ENCODE measurements at places on chromosomes 7 and 10.
A peak's percentile ranks its signal among the peaks of the same experiment; 100 is the strongest.

DNA sequence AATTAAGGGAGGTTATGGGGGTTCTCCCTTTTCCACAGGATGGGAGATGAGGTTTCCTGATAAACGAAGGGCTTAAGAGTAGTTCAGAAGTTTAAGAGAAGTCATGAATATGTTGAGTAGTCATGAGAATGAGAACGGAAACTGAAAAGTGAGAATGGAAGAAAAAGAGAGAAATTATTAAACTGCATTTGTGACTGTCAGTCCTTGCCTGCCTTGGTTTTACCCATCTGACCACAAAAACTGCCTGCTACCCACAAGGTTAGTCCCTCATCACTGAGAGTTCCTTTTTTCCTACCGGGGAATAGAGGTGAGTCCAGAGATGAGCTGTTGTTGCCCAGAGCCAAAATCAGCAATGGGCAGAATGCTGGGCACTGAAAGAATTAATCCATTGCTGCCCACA, 174.1 kb upstream of the BET1 start:
- DNase-seq = no peak

GRCh38 chr7:95772298-95772770, at the start of gene DYNC1I1:
Gene DYNC1I1, plus strand, starts transcription at chr7:95772554. Its CDS starts 32,176 bp downstream, at chr7:95804730.
- DNase-seq = peak; percentile 82

DNA sequence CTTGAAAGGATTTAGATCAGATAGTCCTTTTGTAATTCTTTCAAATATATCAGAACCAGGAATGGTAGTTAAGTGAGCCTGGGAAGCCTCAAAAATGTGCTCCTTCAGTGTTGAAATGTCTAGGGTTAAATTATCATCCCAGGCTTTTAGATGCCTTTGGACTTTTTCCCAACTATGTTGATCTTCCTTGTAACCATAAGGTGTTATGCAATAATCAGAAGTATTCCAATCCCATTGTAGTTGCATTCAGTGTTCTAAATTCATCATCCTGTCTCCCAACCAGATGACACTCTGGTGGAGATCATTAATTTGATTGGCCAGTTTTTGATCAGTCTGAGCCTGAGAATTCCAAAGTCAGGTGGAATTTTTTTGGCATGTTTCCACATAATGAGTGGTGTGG, 35.1 kb upstream of the AKR1C2 start:
- no peak for DNase-seq

DNA sequence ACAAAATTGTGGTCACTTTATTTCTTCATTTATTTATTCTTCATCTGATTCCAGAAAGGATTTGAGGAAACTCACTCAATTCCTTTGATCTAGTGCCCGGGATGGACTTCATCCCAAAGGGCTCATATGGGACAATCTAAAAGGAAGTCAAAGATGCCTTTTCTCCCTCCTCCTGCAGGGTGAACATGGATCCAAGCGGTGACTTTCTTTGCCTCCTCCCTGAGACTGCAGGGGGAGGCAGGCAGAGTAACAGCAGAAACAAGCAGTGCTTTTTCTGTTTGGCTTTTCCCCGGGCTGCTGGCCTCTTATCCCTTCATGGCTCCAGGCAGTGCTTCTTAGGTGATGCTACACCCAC, 10.0 kb upstream of the DNMBP start:
- peak; percentile 12 for DNase-seq

- DNase-seq = no peak
These were observed 14.9 kb upstream of the SRGN start for GRCh38 chr10:69073026-69073425.

GRCh38 chr10:22697101-22697500, 17.3 kb downstream of the PIP4K2A start:
- DNase-seq = no peak

DNA sequence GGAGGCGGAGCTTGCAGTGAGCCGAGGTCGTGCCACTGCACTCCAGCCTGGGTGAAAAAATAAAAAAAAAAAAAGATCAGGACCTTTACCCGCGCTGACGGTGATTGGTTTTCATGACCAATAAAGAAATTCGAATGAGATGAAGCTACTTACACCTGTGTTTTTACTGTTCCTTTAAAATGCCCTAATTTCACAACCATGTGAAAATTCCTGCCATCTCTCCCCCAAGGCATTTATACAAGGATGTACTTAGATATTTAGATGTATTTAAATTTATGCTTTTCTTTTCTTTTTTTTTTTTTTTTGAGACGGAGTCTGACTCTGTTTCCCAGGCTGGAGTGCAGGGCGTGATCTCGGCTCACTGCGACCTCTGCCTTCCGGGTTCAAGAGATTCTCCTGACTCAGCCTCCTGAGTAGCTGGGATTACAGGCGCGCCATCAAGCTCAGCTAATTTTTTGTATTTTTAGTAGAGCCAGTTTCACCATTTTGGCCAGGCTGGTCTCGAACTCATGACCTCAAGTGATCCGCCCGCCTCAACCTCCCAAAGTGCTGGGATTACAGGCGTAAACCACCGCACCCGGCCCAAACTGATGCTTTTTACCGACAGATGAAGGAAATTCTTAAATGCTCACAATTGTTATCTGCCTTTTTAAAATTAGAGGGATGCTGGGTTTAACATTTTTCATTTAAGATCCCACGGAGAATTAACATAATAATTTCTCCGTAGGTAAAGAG, 3.1 kb upstream of the PHYH start:
- DNase-seq = no peak

DNA sequence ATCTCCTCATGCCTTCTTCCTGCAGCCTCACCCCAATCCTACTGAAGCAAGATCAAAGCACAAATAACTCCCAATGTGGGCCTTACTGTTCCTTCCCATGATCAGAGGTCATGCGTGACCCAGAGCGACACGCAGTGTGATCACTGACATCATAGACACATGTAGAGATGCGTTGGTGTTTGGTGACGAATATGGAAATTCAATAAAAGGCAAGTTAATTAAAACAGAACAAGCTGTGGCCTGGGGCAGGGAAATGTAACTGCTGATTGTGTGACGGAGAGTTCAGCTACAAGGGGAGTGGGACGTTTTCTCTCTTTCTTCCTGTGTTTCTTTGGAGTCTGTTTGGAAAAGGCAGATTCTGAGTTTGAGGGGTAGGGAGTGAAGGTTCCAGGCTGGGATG, 34.8 kb upstream of the CARD11 start:
- DNase-seq = no peak

DNA sequence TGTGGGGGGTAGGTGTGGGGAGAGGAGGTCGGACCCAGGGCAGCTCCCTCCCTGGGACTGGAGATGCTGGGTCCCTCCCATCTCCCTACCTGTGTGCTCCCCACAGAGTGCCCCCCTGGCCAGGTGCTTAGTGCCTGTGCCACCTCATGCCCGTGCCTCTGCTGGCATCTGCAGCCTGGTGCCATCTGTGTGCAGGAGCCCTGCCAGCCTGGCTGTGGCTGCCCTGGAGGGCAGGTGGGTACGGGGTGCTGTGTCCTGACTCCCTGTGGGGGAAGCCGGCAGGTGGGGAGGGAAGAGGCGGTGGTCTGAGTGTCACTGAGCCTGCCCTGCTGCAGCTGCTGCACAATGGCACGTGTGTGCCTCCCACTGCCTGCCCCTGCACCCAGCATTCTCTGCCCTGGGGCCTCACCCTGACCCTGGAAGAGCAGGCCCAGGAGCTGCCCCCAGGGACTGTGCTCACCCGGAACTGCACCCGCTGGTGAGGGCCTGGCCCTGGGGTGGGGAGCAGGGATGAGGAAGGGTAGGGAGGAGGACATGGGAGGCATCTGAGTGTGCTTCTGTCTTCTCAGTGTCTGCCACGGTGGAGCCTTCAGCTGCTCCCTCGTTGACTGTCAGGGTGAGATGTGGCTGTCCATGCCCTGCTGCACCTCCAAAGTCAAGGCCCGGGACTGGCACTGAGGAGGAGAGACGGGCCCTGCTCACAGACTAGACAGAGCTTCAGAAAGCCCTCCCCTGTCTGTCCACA, 11.7 kb upstream of the ZNF862 start:
- no peak for DNase-seq

DNA sequence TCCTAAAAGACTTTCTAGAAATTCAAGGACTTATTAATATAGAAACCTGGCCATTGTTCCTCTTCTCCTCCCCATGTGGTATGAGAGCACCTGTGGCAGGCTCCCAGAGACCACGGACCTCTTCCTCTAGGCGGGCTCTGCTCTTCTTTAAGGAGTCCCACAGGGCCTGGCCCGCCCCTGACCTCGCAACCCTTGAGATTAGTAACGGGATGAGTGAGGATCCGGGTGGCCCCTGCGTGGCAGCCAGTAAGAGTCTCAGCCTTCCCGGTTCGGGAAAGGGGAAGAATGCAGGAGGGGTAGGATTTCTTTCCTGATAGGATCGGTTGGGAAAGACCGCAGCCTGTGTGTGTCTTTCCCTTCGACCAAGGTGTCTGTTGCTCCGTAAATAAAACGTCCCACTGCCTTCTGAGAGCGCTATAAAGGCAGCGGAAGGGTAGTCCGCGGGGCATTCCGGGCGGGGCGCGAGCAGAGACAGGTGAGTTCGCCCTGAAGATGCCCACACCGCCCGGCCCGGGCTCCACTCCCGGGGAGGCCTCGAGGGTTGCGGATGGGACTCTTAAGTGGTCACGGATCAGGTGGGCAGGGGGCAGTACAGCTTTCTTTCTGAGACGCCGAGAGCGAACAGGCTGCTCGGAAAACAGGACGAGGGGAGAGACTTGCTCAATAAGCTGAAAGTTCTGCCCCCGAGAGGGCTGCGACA, at the start of gene SLC26A4:
Gene SLC26A4, plus strand, starts transcription at position 448 of the 700 bp plus-strand sequence. CDS start 814 bp downstream, outside the sequence.
- no peak for DNase-seq

- DNase-seq = no peak
These were observed 94.7 kb downstream of the SORBS1 start for GRCh38 chr10:95466436-95466835.

DNA sequence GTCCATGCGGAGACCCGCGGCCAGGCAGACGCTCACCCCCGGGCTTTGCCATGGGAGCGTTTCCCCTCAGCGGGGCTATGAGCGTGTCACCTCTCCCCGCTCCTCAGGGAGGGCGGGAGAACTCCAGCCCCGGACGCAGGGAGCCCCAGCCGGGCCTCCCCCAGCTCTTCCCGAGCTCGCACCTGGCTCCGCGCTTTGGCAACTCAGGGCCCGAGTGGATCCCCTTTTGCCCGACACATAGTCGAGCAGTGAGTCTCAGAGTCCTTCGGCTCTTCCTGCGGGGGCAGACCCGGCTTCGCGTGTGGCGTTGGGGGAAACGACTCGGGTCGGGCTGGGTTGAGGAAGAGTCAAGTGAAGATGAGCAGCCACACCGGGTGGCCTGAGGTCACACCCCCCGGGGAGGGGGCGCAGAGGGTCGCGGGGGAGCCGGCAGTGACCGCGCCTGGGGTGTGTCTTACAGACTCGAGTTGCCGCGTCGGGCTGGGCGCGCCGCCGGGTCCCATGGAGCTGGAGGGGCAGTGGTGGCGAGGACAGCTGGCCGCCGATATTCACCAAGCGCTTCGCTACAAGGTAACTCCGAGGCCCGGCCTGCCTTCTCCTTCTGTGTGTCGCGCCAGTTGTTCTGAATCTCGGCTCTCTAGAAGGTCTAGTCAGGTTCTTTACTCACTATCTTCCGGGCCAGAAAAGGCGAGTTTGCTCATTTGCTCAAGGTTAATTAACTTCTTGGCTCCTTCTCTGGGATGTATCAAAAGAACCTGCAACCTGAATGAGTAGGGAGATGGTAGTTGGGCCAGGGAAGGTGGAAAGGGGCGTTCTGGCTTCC, 721 bp downstream of the CCNJ start:
- peak; percentile 41 for DNase-seq

DNA sequence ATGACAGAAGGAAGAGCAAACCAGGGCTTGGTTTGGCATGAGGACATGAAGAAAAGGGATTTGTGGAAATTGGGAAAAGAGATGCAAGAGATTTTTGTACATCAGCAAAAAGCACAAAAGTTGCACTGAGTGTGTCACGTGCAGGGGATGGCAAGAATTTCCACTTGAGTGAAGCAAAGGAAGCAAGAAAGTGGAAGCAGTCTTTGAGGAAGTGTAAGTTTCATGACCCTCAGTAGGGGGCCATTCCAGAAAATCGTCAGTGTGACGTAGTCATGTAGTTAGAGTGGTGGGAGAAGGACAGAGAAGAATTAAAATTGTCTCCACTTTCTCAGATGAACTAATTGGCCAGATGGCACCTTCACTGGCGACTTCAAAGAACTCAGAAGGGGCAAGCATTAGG, 123.3 kb upstream of the FZD1 start:
- no peak for DNase-seq

DNA sequence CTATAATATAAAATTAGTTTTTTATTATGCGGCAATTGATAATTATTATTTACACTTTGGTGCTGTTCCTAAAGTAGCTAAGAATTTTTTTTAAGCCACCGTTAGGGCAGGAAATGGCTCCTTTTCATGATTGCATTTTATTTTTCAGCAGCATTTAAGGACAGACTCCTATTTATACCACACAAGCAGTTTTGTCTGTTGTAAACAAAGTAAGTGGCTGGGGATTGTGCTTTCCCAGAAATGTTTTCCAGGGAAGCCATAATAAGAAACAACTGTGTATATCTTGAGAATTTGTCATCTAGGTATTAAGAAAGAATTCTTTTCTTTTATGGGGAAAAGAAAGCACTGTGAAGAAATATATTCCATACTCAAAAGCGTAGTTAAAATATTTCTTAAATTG, 232.0 kb downstream of the VTI1A start:
- DNase-seq = no peak

- DNase-seq = no peak
These were observed 7.0 kb downstream of the PKD1L1 start for GRCh38 chr7:47941136-47941844.

DNA sequence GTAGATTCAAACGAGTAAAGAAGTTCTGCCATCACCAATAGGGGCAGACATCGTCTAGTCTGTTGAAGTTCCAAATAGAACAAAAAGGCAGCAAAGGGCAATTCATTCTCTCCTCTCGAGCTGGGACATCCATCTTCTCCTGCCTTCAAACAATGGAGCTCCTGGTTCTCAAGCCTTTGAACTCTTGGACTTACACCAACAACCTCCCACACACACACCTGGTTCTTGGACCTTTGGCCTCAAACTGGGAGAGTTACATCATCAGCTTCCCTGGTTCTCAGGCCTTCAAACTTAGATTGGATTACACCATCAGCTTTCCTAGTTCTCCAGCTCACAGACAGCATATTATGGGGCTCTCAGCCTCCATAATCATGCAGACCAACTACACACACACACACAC, 9.8 kb upstream of the GIMAP5 start:
- DNase-seq = no peak

GRCh38 chr10:12500381-12501303, 151.3 kb downstream of the CAMK1D start:
- peak; percentile 62 for DNase-seq

- DNase-seq = no peak
These were observed 5.1 kb upstream of the DMBT1 start for GRCh38 chr10:122555442-122555841.

- no peak for DNase-seq
These were observed 22.1 kb upstream of the NPVF start for GRCh38 chr7:25250386-25250785.

DNA sequence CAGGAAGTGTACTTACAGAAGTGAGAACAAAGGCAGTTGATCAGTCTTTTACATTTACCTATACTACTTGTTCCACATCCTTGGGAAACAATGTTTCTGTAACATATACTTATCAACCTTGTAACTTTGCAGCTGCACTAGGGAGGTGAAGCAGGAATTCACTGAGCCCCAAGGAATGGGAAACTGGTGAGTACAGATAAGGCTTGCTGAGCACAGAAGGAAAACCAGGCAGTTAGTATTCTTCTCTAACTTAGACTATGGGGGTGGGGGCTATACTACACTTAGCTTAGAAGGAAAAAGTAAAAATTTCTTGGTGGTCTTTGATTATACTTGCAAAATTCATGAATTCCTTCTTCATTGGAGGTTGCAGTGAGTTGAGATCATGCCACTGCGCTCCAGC, 6.9 kb upstream of the ZNF33A start:
- no peak for DNase-seq

Data from NCI-H1092 (cell line).